ENCODE measurements at places on chromosomes 2 and 18.
A peak's percentile ranks its signal among the peaks of the same experiment; 100 is the strongest.

- no peaks in the 10 kb centered on the region for H3K36me3 ChIP-seq
- H3K4me3 ChIP-seq: no peak overlapping the region
- no peaks in the 10 kb centered on the region for H3K4me1 ChIP-seq
- no peak for DNase-seq
- H3K27ac ChIP-seq: no peak overlapping the region
Measured at GRCh38 chr18:29653671-29654215, 1388.8 kb downstream of the DSC3 start.

GRCh38 chr2:240336820-240337427, 98.5 kb upstream of the GPC1 start:
- DNase-seq: no peak
- no peaks in the 10 kb centered on the region for H3K36me3 ChIP-seq
- H3K4me3 ChIP-seq: no peak overlapping the region

GRCh38 chr2:190180313-190181122, 118.0 kb upstream of the MSTN start:
- peak; percentile 15 for DNase-seq
- peaks cover 16% of the 10 kb centered on the region for H3K4me1 ChIP-seq
- peak overlapping the region; percentile 68 for H3K4me3 ChIP-seq
- no peaks in the 10 kb centered on the region for H3K36me3 ChIP-seq
- peak overlapping the region; percentile 89 for H3K27ac ChIP-seq

- peak overlapping the region; percentile 98 for H3K27ac ChIP-seq
- H3K27me3 ChIP-seq: no peaks in the 10 kb centered on the region
- H3K4me3 ChIP-seq: peak overlapping the region; percentile 98
Measured at GRCh38 chr2:159713631-159714246, 1.4 kb downstream of the MARCHF7 start.

GRCh38 chr2:64605991-64606478, 47.7 kb downstream of the SERTAD2 start:
- peaks cover 29% of the 10 kb centered on the region for H3K4me1 ChIP-seq
- no peak overlapping the region for H3K4me3 ChIP-seq
- H3K27me3 ChIP-seq: no peaks in the 10 kb centered on the region
- no peaks in the 10 kb centered on the region for H3K36me3 ChIP-seq
- no peak overlapping the region for H3K27ac ChIP-seq
- no peak for DNase-seq

DNA sequence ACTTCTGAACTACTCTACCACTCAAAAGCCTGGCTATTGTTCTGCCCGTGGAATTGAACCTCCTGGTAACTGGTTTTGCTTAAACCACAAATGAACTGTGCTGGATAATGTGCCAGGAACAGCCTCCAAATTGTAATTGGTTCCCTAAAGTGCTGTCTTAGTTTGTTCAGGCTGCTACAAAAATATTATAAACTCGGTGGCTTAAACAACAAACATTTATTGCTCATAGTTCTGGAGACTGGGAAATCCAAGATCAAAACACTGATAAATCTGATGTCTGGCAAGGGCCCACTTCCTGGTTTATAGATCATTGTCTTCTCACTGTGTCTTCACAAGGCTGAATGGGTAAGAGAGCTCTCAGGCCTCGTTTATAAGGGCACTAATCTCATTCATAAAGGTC, 149.2 kb upstream of the NCKAP5 start:
- H3K36me3 ChIP-seq: no peaks in the 10 kb centered on the region
- no peaks in the 10 kb centered on the region for H3K27me3 ChIP-seq
- no peak overlapping the region for H3K4me3 ChIP-seq
- no peak for DNase-seq
- no peaks in the 10 kb centered on the region for H3K4me1 ChIP-seq

DNA sequence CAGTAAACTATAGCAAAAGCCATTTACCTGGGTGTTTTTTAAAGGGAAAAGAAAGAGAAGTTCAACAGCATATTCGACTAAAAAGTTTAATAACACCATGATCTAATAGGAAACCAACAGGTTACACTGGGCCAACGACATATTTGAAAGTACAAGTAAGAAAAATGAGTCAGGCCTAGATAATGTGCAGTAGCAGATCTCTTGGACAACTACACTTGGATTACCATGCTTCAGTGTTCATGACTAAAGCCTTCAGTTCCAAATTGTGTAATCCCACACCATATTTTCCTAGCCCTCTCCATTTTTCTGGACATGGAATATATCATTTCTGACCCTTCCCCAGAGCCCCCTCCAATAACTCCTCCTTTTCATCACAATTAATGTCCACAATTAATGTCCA, 39.1 kb upstream of the FIGN start:
- no peaks in the 10 kb centered on the region for H3K27me3 ChIP-seq

GRCh38 chr18:49582579-49582978, 20.7 kb downstream of the LIPG start:
- H3K4me1 ChIP-seq: no peaks in the 10 kb centered on the region
- H3K27ac ChIP-seq: no peak overlapping the region
- no peak overlapping the region for H3K4me3 ChIP-seq
- H3K36me3 ChIP-seq: no peaks in the 10 kb centered on the region

DNA sequence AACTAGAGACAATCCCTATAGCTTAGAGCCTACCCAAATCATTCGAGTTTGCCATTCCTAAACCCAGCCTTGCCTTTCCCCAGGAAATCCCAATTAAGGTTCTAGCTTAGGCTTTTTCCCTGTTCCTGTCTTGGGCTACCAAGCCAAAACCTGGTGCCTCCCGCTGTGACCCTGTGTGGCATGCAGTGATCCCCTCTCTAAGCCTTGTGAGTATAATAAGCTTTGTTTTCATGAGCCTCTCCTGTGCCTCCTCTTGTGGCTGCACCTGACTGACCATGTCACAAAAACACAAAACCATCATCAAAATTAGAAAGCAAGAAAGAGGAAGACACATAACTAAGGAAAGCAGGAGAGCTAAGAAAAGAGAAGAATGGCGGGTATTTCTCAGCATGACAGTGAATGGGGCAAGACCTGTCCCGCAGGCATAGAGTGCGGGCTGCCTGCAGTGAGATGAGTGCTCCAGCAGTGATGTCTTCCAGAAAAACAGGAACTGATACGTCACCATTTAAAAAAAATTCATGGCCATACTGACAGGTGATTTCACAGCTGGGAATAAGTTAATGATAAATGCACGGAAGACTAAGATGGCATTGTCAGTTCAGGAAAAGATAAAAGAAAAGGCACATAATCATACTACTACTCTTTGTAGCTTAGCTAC, 9.2 kb upstream of the PAIP2B start:
- no peak overlapping the region for H3K4me3 ChIP-seq
- H3K27ac ChIP-seq: no peak overlapping the region
- H3K4me1 ChIP-seq: no peaks in the 10 kb centered on the region
- no peaks in the 10 kb centered on the region for H3K27me3 ChIP-seq

Measured in tibial nerve (tissue), 4 donors.